ENCODE measurements at places on chromosomes 5 and 9.

- H3K4me3 ChIP-seq: no peak overlapping the region
- H3K36me3 ChIP-seq: no peaks in the 10 kb centered on the region
- H3K27me3 ChIP-seq: peaks cover 20% of the 10 kb centered on the region
- no peak for DNase-seq
- H3K27ac ChIP-seq: no peak overlapping the region
Observed at GRCh38 chr9:85108229-85108628, 438.7 kb downstream of the NTRK2 start.

DNA sequence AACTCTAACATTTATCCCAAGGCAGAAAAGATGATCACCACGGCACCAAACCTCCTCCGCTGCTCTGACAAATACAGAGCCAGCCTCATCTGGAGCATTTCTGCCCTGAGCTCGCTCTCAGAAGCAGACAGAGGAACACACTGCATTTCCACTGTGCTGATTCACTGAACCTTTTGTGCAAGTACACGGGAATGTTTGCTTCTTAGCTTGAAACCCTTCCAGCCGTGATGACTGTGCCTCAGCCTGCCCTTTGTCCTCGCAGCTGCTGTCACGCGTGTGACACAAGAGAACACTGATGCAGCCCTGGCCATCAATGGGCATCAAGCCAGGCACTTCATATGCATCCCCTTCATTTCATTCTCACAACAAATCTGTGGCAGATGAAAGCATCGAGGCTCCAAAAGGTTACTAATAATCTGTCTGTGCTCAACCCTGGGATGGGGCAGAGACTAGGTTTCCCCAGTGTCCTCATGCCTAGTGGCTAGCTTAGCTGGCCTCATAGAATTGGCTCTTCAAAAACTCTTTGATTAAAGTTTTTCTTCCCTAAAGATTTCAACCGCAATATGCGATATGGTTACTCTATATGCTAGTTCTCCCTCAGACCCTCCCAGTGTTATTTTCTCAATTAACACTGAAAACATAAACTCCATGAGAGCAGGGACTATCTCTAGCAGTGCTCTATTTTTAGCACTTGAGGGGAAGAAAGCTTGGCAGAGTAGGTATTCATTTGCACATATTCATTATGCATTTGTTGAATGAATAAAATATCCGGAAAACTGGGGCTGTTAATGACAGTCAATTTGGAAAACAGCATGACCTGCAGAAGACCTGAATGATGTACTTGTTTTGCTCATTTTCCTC is 7.3 kb downstream of the CDC14B start:
- no peak for DNase-seq
- no peak overlapping the region for H3K27ac ChIP-seq
- H3K4me3 ChIP-seq: no peak overlapping the region
- H3K4me1 ChIP-seq: no peaks in the 10 kb centered on the region

DNA sequence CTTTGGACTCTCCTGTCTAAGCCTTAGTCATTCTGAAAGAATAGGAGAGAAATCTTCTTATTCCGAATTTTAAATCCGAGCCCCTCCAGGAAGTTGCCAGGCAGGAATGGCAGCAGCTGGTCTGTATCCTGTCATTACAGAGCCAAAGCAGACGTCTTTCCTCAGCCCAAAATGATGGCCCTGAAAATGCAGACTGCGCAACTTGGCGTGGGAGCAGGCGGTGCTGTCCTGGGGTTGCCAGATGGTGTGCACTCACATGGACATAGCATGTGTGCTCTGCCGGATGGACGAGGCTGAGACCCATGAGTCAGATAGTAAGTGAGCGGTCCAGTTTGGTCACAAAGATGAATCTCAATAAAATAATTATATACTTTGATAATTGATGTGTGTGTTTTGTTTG is 410.4 kb downstream of the KCTD16 start:
- H3K27ac ChIP-seq: no peak overlapping the region
- no peaks in the 10 kb centered on the region for H3K27me3 ChIP-seq
- H3K36me3 ChIP-seq: no peaks in the 10 kb centered on the region
- no peak for DNase-seq
- H3K4me1 ChIP-seq: no peaks in the 10 kb centered on the region
- no peak overlapping the region for H3K4me3 ChIP-seq

- peaks cover 39% of the 10 kb centered on the region for H3K27me3 ChIP-seq
- no peak overlapping the region for H3K27ac ChIP-seq
- peaks cover 2% of the 10 kb centered on the region for H3K36me3 ChIP-seq
- no peak for DNase-seq
- H3K4me3 ChIP-seq: no peak overlapping the region
Observed at GRCh38 chr9:130448771-130449603, 4.2 kb downstream of the ASS1 start.

DNA sequence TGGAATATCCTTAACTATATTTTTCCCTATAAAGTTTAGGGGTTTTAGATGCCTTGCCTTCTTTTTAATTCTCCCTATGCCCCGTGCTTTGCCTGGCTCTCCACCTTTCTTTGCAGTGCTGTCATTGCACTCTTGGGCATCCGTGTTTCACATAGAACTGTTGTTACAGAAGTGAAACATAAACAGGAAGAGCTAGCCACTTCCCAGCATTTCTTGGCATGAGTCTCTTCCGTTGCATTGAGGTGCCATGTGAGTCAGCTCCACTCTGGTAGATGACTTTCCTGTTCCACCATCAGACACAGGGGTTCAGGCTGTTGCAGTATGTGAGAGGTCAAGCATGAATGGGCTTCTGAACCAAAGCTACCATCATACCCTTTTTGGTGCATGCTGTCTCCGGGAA is 73.4 kb downstream of the ANGPTL2 start:
- peak overlapping the region; percentile 86 for H3K4me3 ChIP-seq
- no peak for DNase-seq
- no peaks in the 10 kb centered on the region for H3K36me3 ChIP-seq

- H3K27me3 ChIP-seq: peaks cover 4% of the 10 kb centered on the region
- peaks cover 2% of the 10 kb centered on the region for H3K4me1 ChIP-seq
- no peak for DNase-seq
- no peak overlapping the region for H3K4me3 ChIP-seq
Observed at GRCh38 chr5:149429839-149430721, 51.0 kb upstream of the IL17B start.

DNA sequence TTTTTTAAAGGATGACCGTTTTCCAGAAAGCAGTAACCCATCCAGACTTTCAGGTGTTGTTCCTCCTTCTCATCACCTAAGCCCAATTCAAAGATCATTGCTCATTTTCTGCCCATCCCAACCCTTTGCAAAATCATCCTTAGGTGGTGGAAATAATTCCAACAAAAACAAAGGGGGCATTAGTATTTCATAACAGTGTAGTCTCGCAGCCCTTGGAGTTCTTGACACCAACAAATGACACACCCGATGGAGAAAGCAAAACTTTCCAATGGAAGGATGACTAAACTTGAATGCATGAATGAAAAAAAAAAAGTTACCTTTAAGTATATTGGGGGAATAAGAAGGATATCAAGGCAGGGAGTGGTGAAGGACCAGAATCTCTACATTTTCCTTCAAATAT is 117.0 kb downstream of the PAPPA start:
- H3K36me3 ChIP-seq: no peaks in the 10 kb centered on the region
- H3K27ac ChIP-seq: no peak overlapping the region
- H3K4me1 ChIP-seq: no peaks in the 10 kb centered on the region
- H3K27me3 ChIP-seq: peaks cover 5% of the 10 kb centered on the region
- no peak for DNase-seq
- no peak overlapping the region for H3K4me3 ChIP-seq

GRCh38 chr5:11128021-11128420 is 367.0 kb upstream of the DAP start:
- no peaks in the 10 kb centered on the region for H3K4me1 ChIP-seq
- H3K4me3 ChIP-seq: no peak overlapping the region
- H3K36me3 ChIP-seq: no peaks in the 10 kb centered on the region
- no peak overlapping the region for H3K27ac ChIP-seq
- H3K27me3 ChIP-seq: peaks cover 14% of the 10 kb centered on the region

- no peaks in the 10 kb centered on the region for H3K36me3 ChIP-seq
- no peak overlapping the region for H3K27ac ChIP-seq
- peaks cover 6% of the 10 kb centered on the region for H3K4me1 ChIP-seq
- H3K4me3 ChIP-seq: no peak overlapping the region
Observed at GRCh38 chr5:151288180-151288579, 15.4 kb downstream of the SLC36A3 start.

DNA sequence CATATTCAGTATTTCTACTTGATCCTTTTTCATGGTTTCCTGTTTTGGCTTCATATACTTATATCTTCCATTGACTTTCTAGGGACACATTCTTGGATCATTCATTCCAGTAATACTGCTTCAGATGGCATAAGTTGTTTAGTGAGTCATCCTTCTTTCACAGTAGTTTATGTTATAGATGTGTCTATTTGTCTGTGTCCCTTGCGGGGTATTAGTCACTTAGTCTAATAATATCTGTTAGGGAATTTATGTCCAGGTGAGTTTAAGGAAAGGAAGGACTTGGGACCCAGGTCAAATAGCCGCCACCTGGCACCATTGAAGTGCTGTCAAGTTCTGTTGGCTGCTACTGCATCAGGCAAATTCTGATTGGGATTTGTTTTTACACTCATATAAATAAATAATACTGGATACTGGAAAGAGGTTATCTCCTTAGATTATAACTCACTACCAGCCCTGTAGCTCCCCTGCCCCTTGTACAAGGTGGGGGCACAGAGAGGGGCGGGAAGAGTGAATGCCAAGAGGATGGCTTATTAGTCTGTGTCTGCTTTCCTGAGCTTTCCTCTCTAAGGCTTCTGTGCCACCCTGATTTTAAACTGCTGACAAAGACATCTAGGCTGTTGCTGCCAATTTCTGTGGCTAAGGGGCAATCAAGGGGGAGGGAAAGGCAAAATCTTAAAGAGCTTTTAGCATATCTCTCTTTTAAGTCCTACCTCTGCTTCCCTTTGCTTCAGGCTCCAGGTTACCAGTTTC is 64.9 kb downstream of the CDC42SE2 start:
- no peaks in the 10 kb centered on the region for H3K27me3 ChIP-seq
- peaks cover 42% of the 10 kb centered on the region for H3K4me1 ChIP-seq
- no peaks in the 10 kb centered on the region for H3K36me3 ChIP-seq
- H3K4me3 ChIP-seq: peak overlapping the region; percentile 60
- H3K27ac ChIP-seq: peak overlapping the region; percentile 87

- no peak overlapping the region for H3K4me3 ChIP-seq
- H3K4me1 ChIP-seq: peaks cover 16% of the 10 kb centered on the region
- peak overlapping the region; percentile 24 for H3K27ac ChIP-seq
- DNase-seq: no peak
- H3K27me3 ChIP-seq: no peaks in the 10 kb centered on the region
- H3K36me3 ChIP-seq: no peaks in the 10 kb centered on the region
Observed at GRCh38 chr9:104961701-104962359, 33.9 kb upstream of the ABCA1 start.

DNA sequence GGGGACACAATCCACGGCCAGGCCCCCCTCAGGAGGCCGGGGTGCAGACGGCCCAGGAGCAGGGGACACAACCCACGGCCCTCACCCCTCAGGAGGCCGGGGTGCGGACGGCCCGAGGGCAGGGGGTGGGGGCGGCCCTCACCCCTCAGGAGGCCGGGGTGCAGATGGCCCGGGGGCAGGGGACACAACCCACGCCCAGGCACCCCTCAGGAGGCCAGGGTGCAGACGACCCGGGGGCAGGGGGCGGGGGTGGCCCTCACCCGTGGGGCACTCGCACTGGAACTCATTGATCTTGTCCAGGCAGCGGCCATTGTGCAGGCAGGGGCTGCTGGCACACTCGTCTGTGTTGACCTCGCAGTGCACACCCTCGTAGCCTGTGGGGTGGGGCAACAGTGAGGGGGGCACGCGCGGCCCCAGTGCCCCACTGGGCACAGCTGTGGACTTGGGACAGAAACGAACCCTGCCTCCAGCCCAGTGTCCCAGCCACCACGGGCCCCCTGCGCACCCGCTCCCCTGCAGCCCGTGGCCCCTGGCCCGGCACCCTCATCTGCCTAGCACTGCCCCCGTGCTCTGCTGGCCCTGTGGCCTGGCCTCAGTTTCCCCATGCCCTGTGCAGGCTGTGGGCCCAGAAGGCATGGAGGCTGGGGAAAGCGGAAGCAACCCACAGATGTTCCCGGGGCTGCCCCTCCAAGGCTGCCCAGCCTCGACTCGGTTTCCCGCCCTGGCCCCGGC is 28.7 kb downstream of the NOTCH1 start:
- no peak for DNase-seq
- H3K27me3 ChIP-seq: no peaks in the 10 kb centered on the region
- no peak overlapping the region for H3K4me3 ChIP-seq
- H3K36me3 ChIP-seq: no peaks in the 10 kb centered on the region

DNA sequence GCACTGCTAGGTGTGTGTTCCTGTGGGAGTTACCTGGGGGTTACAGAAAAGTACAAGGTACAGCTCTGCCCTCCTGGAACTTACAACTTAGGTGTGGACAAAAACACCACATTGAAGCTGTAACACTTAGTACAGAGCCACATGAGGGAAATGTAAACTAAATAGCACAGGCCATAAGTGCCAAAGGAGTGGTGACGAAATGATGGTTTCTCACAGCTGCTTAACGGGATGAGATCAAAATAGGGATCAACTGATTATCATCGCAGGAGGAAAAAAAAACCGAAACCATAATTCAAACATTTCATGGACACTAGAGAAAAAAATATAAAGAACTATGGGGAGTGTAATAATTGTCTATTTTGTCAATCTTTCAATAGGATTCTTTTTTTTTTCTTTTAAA is 5.9 kb downstream of the LIX1 start:
- H3K27me3 ChIP-seq: peaks cover 35% of the 10 kb centered on the region
- H3K27ac ChIP-seq: no peak overlapping the region
- peaks cover 7% of the 10 kb centered on the region for H3K4me1 ChIP-seq
- H3K36me3 ChIP-seq: peaks cover 2% of the 10 kb centered on the region
- H3K4me3 ChIP-seq: no peak overlapping the region

- no peaks in the 10 kb centered on the region for H3K27me3 ChIP-seq
- H3K4me1 ChIP-seq: peaks cover 1% of the 10 kb centered on the region
- no peak overlapping the region for H3K27ac ChIP-seq
- DNase-seq: no peak
Observed at GRCh38 chr5:83265318-83265717, 188.0 kb downstream of the XRCC4 start.

- no peak overlapping the region for H3K27ac ChIP-seq
- H3K36me3 ChIP-seq: no peaks in the 10 kb centered on the region
- no peak for DNase-seq
- no peaks in the 10 kb centered on the region for H3K4me1 ChIP-seq
Observed at GRCh38 chr9:3850098-3850497, 324.3 kb upstream of the RFX3 start.

DNA sequence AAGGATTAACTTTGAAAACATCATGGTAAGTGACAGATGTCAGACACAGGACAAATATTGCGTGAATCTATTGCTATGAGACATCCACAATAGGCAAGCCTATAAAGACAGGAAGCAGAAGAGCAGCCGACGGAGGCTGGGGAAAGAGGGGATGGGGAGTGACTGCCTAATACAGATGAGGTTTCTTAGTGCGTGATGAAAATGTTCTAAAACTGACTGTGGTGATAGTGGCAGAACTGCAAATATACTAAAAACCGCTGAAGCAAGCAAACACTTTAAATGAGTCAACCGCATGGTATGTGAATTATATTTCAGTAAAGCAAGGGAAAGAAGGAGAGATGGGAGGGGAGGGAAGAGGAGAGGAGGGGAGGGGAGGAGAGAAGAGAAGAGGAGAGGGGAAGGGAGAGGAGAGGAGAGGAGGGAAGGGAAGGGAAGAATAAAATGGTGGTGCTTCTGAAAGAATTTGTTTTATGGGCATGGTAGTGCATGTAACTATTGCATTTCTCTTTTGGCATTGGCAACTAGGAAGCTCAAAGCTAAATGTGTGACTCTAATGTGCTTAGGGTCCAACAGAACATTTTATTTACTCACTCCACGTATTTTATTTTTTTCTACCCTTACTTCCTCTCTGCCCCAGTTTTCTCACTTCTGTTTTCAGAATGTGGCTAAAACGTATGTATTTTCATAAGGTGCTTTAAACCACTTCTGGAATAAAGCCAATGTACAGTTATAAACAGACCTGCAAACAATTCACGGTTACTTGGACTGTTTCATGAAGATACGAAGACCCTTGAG is 21.3 kb downstream of the AKNA start:
- H3K27me3 ChIP-seq: no peaks in the 10 kb centered on the region
- H3K36me3 ChIP-seq: peaks cover 9% of the 10 kb centered on the region
- H3K4me3 ChIP-seq: peak overlapping the region; percentile 90
- DNase-seq: no peak
- H3K4me1 ChIP-seq: peaks cover 66% of the 10 kb centered on the region

Data from T-helper 17 cell (primary cell).